ENCODE measurements at places on chromosomes 7 and 10.

DNA sequence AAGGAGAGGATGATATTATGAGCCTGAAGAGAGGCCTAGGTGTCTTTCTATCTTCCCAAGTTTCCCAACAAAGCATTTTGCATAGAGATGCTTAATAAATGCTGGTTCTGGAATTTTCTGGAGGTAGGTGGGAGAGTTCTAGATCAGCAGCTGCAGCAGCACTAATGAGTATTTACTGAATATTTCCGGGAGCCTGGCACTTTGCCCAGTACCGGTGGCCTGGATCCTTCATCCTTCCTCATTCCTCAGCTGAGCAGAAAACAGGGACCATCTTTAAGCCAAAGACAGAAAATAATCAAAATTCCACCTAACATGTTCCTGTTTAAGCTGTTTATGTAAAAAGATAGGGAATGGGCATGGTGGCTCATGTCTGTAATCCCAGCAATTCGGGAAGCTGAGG is 813.2 kb upstream of the AUTS2 start:
- no peak for DNase-seq

GRCh38 chr10:16592378-16592777 is 70.7 kb upstream of the C1QL3 start:
- no peak for DNase-seq

DNA sequence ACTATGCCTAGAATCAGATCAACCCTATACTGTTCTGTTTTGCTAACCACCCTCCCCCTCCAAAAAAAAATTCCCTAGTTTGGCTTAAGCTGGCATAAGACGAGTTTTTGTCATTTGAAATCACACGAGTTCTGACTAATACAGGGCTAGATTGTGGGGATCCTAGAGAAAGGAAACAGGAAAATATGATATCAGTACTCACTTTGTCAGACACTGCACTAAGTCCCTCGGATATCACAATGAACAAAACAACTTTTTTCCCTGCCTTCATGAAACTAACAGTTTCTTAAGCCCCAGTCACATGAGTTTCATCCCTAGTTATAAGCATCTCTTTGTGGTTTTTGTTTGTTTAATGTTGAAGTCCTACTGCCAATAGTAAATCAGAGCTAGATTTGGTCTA is 118.5 kb downstream of the ITGB8 start:
- no peak for DNase-seq

GRCh38 chr7:28643584-28644340 is 231.4 kb downstream of the CREB5 start:
- DNase-seq = no peak

- no peak for DNase-seq
Measured at GRCh38 chr7:28865601-28866144, 92.5 kb downstream of the TRIL start.

- no peak for DNase-seq
Measured at GRCh38 chr7:69871886-69872569, 273.8 kb downstream of the AUTS2 start.

DNA sequence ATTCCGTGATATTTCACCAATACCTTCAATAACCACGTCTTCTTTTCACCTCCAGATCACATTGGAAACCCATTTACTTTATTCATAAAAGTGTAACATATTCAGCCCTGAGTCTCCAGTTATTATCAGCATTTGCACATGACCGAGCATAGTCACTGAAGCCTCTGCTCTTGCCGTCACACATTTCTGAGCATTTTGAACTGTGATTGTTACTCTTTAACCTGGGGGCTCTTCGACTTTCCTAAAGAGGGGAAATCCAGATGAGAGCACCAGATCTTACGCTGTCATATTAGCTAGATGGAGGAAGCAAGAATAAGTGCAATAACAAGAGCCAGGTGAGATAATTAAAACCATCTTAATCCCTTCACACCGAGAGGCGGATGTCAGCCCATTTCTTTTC is 260.0 kb upstream of the NRP1 start:
- no peak for DNase-seq

DNA sequence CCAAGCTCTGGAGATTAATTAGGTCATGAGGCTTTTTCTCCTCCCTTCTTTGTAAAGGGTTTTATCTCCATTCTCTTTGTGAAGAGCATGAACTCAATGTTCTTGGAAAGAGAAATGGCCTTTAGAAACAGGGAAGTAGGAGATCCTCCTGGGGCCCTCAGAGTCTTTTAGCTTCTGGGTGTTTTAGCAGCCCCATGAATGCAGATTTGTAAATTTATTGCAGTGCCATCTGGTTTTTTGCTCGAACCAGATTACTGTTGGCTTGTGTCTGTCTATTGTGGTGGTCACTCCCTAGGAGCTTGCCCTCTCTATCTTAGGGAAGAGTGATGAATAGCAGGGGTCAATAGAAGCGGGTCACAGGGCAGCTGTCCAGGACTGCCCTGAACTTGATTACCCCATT is 110.6 kb downstream of the BTRC start:
- DNase-seq = no peak

GRCh38 chr10:86327954-86328725 is 38.5 kb downstream of the GRID1 start:
- DNase-seq = no peak
